Renal pelvis (tissue), 12 donors: ENCODE measurements at places on chromosomes 13 and 19. TPM values are rescaled to one million over a fixed set of nuclear protein-coding genes. Genes with fewer than 3 reads are reported as not detected.
A peak's percentile ranks its signal among the peaks of the same experiment; 100 is the strongest.

DNA sequence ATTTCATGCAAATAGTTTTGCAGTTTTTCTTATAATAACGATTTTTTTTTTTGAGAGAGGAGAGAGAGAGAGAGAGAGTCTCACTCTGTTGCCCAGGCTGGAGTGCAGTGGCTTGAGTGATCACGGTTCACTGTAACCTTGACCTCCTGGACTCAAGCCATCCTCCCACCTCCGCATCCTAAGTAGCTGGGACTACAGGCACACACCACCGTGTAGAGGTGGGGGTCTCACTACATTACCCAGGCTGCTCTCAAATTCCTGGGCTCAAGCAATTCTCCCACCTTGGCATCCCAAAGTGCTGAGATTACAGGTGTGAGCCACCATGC, 26.8 kb upstream of the GJB6 start:
- peak; percentile 46 for DNase-seq

DNA sequence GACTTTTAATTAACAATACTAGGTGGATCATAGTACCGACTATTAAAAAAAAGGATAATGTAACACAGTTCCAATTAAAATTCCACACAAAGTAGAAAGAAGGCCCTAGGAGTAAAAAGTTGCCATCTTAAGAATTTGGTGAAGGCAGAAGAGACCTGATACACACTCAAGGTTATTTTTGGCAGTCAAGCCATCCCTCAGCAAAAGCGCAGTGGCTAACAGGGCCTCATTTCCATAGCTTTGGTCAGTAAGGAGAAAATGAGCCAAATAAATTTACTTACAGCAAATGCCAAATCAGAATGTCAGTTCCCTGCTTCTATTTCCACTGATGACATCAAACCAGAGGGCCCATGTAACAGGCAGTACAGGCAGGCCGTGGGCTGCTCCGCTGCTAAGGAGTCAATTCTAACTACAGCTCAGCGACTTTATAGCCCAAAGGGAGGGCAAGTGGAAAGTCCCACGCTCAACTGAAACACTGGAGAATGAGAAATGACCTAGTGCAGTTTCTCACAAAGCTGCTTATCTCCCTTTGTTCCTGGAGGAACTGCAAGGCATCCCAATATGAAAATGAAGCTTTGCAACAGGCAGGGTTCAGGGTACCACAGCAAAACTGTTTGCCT, 6.3 kb downstream of the ARGLU1 start:
- peak; percentile 54 for DNase-seq

DNA sequence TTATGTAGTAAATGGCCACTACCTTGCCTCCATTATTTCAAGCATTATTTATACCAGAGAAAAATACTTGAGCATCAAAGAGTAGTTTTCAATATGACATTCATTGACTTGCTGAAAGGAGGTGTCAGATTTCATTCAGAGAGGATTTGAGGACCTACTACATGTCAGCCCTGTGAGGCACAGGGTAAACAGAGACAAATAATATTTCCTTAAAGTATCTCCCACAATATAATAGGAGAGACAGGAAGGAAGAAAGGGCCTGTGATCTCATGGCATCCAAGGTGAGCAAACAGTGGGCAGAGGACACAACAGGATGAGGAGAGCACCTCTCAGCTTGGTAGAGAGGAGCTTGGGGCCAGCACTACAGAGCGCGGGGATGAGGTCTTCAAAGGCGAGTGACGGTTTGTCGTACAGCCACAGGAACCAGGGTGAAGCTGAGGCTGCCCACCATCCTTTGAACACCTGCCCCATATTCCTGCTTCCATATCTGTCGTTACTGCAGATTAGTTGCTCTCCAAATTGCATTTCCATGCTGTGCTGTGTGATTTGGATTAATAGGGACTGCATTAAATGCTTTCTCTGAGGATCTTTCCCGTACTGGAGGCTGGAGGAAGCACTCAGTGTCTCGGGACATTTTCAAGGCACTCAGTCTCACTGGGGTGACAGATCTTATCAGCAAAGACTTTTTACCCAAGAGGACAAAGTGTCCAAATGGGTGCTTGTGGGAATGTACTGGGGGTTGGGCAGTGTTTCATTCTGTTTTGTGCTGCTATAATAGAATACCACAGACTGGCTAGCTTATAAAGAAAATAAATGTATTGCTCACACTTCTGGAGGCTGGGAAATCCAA, 59.2 kb downstream of the GJA3 start:
- DNase-seq, result no peak

DNA sequence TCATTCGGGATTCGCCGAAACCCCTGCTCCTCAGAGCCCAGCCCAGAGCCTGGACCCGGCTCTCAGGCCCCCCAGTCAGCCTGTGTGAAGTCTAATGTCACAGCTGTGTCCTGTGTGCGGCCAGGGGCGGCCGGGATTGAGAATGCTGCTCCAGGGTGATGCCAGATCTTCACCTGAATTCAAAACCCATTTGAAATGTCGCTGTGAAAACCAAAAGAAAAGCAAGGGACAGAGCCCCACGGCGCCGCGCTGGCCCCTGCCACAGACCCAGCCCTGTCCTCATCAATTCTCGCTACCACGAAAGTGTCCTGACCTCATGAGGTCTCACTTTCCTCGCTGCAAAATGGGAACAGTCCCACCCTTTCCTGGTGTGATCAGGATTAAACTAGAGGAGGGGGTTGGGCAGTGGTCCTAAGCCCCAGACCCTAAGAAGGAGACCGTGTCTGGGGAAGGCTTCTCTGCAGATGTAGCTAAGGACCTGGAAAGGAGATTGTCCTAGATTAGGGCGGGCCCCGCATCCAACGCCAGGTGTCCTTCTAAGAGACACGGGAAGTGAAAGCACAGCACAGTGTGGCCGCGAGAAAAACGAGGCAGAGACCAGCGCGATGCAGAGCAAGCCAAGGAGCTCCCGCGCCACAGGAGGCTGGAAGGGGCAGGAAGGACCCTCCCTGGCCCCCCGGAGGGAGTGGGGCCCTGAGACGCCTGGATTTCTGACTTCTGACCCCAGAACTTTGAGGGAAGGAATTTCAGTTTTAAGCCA, 34.0 kb upstream of the SPACA7 start:
- DNase-seq, result no peak

DNA sequence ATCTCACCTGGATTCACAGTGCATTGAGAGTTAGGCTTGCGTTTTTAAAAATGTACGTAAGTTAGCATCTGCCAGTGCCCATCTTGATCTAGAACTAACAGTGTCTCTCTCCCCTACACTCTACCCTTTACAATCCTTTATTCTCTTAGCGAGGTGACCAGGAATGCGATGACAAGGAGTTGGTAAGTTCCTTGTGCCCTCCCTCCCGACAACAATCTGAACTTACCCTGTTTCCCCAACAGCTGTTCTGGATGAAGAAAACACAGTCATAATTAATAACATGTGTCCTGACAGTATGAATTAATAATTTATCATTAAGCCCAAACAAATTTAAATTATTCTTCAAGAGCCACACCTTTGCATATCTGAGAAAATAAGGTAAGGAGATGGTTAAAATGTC, 6.3 kb downstream of the TSHZ3 start:
- DNase-seq, result no peak

DNA sequence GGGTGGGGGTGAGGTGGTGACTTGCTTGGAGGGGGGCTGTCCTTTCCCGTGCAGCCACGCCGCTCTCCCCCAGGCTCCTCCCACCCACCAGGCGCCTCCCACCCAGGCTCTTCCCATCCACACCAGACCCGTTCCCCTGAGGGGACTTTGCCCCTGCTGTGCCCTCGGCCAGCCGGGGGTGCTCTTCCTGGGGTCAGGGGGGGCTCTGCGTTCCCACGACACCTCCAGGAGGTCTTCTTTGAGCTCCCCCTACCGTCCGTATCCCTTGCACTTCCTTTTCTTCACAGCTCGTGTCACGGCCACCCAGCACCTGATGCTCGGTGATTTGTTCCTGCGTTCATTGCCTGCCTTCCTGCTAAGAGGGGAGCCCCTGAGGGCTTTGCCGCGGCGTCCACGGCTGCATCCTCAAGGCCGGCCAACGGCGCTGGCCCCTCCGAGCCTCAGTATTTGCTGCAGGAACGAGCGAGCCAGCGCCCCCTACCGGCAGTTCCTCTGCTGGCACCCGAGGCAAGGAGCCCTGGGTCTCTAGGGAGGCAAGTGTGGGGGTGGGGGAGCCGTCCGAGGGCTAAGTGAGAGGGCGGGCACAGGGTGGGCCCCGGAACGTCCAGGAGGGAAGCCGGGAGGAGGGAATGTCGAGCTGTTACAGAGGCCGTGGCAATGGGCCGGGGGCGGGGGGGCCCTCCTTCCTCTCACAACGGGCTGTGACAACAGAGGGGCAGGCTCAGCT, 11.8 kb downstream of the LRRC4B start:
- DNase-seq, result peak; percentile 86

DNA sequence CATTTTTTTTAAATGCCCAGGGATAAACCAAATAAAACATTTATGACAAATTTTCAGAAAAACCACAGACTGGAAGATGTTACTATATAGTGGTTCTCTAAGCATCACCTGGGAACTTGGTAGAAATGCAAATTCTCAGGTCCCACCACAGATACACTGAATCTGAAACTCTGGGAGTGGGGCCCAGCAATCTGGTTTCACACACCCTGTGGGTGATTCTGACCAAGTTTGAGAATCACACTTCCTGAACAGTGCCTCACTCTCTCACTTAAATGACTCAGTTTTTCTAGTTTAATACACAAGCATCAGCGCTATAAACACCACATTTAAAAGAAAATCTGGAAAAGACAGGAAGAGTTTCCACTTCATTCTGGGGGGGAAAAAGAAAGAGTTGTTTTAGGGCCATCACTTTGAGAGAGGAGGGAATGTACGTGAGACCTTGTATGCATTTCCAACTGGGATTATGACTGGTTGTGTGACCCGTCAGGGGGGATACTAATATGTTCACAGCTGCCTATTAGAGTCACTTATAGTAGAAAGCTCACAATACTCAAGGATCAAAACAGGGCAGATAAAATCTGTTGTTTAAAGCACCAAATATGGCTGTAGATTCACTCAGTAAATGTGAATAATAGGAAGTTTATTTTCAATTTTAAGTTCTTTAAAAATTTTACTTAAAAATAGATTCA, 567.7 kb downstream of the GPC6 start:
- DNase-seq, result no peak

- peak; percentile 98 for DNase-seq
These were observed 159.0 kb downstream of the RNF17 start for GRCh38 chr13:24922745-24923591.

GRCh38 chr13:112210371-112210770, 143.4 kb downstream of the SOX1 start:
- no peak for DNase-seq

DNA sequence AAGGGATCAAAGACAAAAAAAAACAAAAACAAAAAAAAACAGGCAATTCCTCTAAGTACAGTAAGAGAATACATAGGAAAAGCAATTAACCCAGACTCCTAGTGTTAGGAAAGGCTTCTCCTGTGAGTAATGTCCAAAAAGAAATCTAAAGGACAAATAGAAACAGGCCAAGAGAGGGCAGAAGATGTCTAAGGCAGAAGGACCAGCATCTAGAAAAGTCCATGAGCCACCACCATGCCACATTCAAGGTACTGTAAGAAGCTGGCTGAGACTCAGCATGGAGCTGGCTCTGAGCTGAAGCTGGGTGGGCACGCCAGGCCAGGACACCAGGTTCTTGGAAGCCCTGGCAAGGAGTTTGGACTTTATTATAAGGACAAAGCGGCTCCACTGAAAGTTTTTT, 118.1 kb upstream of the FRY start:
- no peak for DNase-seq

ABHD13 gene
- polyA plus RNA-seq, result 13.5 TPM

PLEKHA4 gene
- polyA plus RNA-seq, result 25.7 TPM

ZNF221 gene
- polyA plus RNA-seq, result 6.0 TPM

ELAVL1 gene
- polyA plus RNA-seq, result 89.2 TPM

MIA gene
- polyA plus RNA-seq, result 0.30 TPM

ELSPBP1 gene
- not detected for polyA plus RNA-seq

ACTMAP gene
- polyA plus RNA-seq, result 16.9 TPM

IZUMO2 gene
- polyA plus RNA-seq, result not detected

ZNF530 gene
- polyA plus RNA-seq, result 4.6 TPM
